ENCODE measurements at places on chromosomes 3 and 15.

DNA sequence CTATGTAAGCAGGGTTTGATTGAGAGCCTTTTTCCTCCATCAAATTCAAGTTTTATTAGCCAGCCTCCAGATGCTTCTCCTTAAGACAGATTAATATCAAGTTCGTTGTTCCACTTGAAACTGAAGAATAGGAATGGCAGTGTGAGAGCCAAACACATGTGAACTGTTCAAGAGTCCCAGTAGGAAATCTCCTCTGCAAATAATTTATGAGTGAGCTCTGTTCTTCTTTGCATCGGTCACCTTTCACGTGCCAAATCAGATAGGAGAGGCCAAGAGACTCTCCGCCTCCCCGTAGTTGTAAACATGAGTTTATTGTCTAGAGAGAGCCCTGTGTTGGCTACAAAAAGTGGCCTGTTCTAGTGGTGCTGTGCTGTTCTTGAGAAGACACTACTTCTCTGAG is 372.1 kb upstream of the NR2F2 start:
- peaks cover 18% of the 10 kb centered on the region for H3K4me1 ChIP-seq
- DNase-seq, result no peak
- no peak overlapping the region for H3K27ac ChIP-seq
- no peak overlapping the region for H3K4me3 ChIP-seq
- no peaks in the 10 kb centered on the region for H3K27me3 ChIP-seq
- H3K36me3 ChIP-seq, result peaks cover 25% of the 10 kb centered on the region

- H3K4me1 ChIP-seq, result peaks cover 20% of the 10 kb centered on the region
- no peak overlapping the region for H3K27ac ChIP-seq
- no peaks in the 10 kb centered on the region for H3K36me3 ChIP-seq
- no peak for DNase-seq
- H3K27me3 ChIP-seq, result no peaks in the 10 kb centered on the region
- no peak overlapping the region for H3K4me3 ChIP-seq
Measured at GRCh38 chr3:134709076-134709475, 58.3 kb upstream of the KY start.

DNA sequence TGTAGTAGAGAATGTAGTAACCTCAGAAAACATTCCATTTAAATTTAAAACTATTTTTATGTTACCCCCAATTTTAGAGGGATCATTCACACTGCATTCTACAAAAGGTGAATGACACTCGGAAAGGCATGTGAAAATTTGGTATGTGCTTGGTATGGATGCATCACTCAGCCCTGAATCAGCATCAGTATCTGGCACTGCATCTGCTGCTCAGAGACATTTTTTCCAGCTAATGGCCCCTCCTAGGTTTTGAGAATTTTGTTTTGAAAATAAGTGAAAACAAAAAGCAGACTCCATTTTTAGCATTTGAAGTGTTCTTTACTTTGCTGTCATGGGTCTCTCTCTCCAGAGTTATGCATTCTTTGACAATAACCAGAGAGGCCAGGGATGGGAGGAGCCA is 15.6 kb upstream of the WWTR1 start:
- no peak overlapping the region for H3K4me3 ChIP-seq
- no peaks in the 10 kb centered on the region for H3K36me3 ChIP-seq
- no peaks in the 10 kb centered on the region for H3K27me3 ChIP-seq
- H3K4me1 ChIP-seq, result peaks cover 23% of the 10 kb centered on the region
- no peak for DNase-seq

DNA sequence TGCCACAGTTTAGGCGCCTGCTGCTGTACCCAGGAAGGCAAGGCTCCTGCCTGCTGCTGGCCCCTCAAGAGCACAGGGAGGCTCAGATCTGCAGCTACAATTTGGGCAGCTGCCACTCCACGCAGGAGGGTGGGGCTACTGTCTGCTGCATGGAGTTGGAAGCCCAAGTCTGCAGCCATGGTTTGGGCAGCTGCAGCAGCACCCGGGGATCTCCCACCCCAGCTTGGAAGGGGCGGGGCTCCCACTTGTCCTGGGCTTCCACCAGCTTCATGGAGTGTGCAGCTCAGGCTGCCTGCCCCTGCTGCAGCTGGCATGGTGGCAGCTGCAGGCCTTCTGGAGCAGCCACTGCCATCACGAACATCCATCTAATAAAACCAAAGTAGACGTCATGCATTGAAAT is 512.9 kb downstream of the PYDC2 start:
- no peaks in the 10 kb centered on the region for H3K36me3 ChIP-seq
- no peak overlapping the region for H3K27ac ChIP-seq
- no peaks in the 10 kb centered on the region for H3K27me3 ChIP-seq
- no peaks in the 10 kb centered on the region for H3K4me1 ChIP-seq
- no peak overlapping the region for H3K4me3 ChIP-seq

DNA sequence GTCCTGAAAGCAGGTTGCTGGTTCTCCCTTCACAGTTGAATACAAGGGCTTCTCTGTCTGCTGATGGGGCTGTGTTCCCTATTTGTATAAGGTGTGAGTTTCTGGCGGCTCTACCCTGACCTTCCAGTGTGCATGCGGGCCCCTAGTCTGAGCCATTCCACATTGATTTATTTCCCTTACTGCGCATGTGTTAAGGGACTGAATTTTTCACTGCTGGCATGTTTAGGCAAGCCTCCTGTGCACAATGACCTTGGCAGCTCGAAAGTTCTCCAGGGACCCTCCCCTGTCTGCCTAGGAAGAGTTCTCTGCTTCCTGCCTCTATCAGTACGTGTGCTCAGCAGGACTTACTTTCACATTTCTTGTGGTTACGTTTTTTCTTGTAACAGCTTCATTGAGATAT is 11.4 kb downstream of the TRAK1 start:
- no peaks in the 10 kb centered on the region for H3K27me3 ChIP-seq
- H3K4me1 ChIP-seq, result peaks cover 24% of the 10 kb centered on the region
- peaks cover 17% of the 10 kb centered on the region for H3K36me3 ChIP-seq
- no peak for DNase-seq
- H3K27ac ChIP-seq, result no peak overlapping the region

- H3K27me3 ChIP-seq, result no peaks in the 10 kb centered on the region
- no peak for DNase-seq
- H3K27ac ChIP-seq, result no peak overlapping the region
- no peaks in the 10 kb centered on the region for H3K36me3 ChIP-seq
- H3K4me1 ChIP-seq, result no peaks in the 10 kb centered on the region
- no peak overlapping the region for H3K4me3 ChIP-seq
Measured at GRCh38 chr3:24886501-24886900, 391.9 kb upstream of the THRB start.

- H3K36me3 ChIP-seq, result no peaks in the 10 kb centered on the region
- DNase-seq, result no peak
- H3K27me3 ChIP-seq, result no peaks in the 10 kb centered on the region
- H3K4me1 ChIP-seq, result peaks cover 35% of the 10 kb centered on the region
- H3K4me3 ChIP-seq, result peak overlapping the region; percentile 43
Measured at GRCh38 chr15:95170561-95171380, 939.4 kb downstream of the MCTP2 start.

DNA sequence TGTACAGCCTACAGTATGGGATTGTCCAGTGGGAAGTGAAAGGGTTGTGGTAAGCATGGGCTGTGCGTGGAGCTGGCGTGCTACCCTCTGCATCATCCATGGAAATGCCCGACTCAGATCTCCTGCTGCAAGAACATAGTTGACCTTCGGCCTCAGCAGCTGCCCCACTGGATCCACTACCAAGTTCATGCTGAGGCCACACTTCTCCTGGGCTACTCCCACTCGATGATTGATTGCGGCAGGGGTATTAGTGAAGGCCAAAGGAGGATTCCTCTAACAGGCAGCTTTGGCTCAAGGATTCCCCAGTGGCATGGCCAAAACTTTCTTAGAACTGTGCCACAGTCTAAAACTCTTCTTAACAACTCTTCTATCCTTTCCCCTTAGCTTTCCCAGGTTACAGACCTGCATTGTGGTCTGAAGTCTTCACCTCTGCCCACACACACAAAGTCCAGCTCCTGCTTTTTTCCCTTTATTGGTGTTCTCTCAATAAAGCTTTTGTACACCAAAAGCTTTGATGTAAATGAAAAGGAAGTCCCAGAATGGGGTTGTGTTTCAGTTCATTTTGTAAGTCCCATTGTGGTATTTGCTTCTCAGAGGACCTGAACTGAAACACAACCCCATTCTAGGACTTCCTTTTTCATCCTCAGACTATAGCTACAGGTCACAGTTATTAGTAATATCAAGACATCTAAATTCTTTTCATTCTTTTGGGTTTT is 4.9 kb upstream of the TBC1D5 start:
- no peaks in the 10 kb centered on the region for H3K36me3 ChIP-seq
- peak overlapping the region; percentile 39 for H3K4me3 ChIP-seq
- peaks cover 33% of the 10 kb centered on the region for H3K4me1 ChIP-seq

DNA sequence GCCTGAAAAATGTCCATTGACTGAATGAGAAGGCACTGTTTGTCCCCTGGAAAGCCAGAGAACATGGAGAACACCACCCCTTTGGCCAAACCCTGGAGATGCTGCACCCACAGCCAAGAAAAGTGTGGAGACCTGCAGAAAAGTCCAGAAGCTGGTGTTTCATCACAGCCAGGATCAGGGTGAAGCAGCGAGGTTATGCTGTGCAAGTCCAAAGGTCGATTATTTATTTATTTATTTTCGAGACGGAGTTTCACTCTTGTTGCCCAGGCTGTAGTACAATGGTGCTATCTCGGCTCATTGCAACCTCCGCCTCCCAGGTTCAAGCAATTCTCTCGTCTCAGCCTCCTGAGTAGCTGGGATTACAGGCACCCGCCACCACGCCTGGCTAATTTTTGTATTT is 5.5 kb upstream of the CTSH start:
- no peak overlapping the region for H3K27ac ChIP-seq
- peaks cover 26% of the 10 kb centered on the region for H3K27me3 ChIP-seq
- no peaks in the 10 kb centered on the region for H3K4me1 ChIP-seq
- no peak for DNase-seq
- H3K36me3 ChIP-seq, result no peaks in the 10 kb centered on the region

DNA sequence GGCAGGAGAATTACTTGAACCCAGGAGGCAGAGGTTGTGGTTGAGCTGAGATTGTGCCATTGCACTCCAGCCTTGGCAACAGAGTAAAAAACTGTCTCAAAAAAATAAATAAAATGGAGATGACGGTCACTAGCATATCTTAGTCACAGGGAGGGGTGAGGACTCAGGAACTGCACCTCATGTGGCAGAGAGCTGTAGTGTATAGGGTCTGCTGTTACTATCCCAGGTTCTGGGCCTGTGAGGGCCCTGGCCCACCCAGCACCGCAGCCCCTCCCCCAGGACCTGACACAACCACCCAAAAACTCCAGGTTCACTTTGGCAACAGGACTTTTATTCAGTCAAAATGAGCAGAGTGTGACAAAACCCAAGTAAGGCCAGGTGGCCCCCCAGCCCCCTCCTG is 22.3 kb downstream of the RNU5B-1 start:
- peaks cover 26% of the 10 kb centered on the region for H3K4me1 ChIP-seq
- H3K4me3 ChIP-seq, result peak overlapping the region; percentile 34
- peaks cover 7% of the 10 kb centered on the region for H3K36me3 ChIP-seq
- no peak for DNase-seq
- no peaks in the 10 kb centered on the region for H3K27me3 ChIP-seq

DNA sequence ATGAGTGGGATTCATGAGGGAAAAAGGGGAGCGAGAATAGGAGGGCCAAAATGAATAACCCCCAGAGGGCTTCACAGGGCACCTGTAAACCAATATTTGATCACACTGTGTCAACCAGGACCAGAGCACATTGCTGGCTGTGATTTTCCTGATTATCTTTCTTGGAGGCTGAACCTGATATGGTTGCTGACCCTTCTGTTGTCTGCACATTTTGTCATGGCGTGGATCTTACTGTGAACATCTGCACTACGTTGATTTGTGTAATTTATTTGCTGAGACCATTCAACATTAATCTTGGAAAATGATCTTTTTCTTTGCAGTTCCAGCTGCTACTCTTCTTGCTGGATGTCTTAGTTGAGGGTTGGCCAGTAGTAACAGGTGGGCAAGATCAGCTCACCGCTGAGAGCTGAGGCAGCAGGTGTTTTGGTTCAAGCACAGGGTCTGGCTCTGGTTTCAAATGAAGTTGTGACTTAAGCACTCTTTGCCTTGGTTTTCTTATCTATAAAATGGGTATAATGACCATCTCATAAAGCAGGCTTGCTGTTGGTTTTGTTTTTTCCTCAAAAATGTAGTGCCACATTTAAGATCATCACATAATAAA is 61.2 kb downstream of the ARHGEF26 start:
- H3K36me3 ChIP-seq, result peaks cover 8% of the 10 kb centered on the region
- H3K4me3 ChIP-seq, result no peak overlapping the region
- no peak for DNase-seq
- H3K27ac ChIP-seq, result no peak overlapping the region
- H3K4me1 ChIP-seq, result peaks cover 17% of the 10 kb centered on the region

DNA sequence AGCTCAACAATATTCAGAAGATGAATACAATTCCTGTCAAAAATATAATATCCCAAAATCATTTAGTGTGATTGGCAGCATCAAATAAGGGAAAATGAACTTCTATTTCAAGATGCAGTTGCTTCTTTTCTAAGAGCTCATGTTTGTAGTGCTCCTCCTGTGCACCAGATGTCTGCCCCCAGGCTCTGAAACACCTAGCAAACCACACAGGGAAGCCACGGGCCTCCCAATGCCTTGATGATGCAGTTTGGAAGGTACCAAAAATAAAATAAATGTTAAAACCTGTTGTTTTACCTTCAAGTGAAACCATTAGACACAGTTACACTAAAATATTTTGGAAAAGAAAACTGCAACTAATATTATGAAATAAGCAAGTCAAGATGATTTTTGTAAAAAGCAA is 22.2 kb downstream of the CFAP20DC start:
- no peaks in the 10 kb centered on the region for H3K27me3 ChIP-seq
- H3K4me1 ChIP-seq, result peaks cover 12% of the 10 kb centered on the region
- no peak for DNase-seq
- H3K27ac ChIP-seq, result no peak overlapping the region
- no peaks in the 10 kb centered on the region for H3K36me3 ChIP-seq

DNA sequence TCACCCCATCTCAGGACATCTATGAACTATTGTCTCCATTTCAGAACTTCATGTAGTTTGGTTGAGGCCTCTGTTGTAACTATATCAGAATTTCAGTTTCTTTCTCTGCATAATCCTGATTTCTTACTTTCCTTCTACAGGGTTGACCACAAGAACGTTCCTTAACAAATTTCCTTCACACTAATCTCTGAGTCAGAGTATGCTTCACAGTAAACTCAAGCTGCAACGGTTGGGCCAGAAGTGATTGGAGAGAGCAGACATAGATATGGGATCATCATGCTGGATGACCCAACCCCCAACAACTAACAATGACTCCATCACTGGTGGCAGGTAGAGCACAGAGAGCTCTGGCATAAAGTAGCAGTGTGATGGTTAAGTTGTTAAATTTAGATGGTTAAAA is 128.8 kb upstream of the OSTN start:
- no peaks in the 10 kb centered on the region for H3K27me3 ChIP-seq
- no peak overlapping the region for H3K27ac ChIP-seq
- H3K4me3 ChIP-seq, result no peak overlapping the region
- H3K4me1 ChIP-seq, result no peaks in the 10 kb centered on the region
- no peaks in the 10 kb centered on the region for H3K36me3 ChIP-seq
